CD8-positive, alpha-beta memory T cell (primary cell): ENCODE measurements at places on chromosomes 3 and 15.

- H3K27me3 ChIP-seq, result no peaks in the 10 kb centered on the region
- no peak overlapping the region for H3K4me3 ChIP-seq
- DNase-seq, result no peak
- no peak overlapping the region for H3K27ac ChIP-seq
Measured at GRCh38 chr3:17844236-17844635, 101.8 kb upstream of the TBC1D5 start.

GRCh38 chr3:16028604-16029003, 145.9 kb upstream of the GALNT15 start:
- no peaks in the 10 kb centered on the region for H3K4me1 ChIP-seq
- no peak overlapping the region for H3K4me3 ChIP-seq
- H3K27ac ChIP-seq, result no peak overlapping the region
- no peak for DNase-seq
- H3K27me3 ChIP-seq, result no peaks in the 10 kb centered on the region

- H3K4me3 ChIP-seq, result no peak overlapping the region
- DNase-seq, result no peak
- no peak overlapping the region for H3K27ac ChIP-seq
- H3K27me3 ChIP-seq, result no peaks in the 10 kb centered on the region
Measured at GRCh38 chr3:106628407-106628806, 748.8 kb upstream of the CCDC54 start.

DNA sequence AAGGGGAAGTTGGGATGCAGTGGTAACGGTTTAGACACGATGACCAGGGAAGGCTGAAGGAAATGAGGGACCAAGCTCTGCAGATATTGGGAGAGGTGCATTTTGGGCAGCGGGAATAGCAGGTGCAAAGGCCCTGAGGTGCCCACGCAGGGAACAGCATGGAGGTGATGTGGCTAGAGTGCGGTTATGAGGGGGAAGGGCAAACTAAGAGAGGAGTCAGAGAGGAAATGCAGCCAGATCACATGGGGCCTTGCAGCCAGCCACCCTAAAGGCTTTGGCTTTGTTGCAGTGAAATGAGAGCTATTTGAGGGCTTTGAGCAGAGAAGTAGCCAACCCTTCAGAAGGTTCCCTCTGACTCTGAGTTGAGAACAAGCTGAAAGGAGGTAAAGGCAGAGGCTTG, 2.6 kb downstream of the SPATA12 start:
- DNase-seq, result no peak
- no peak overlapping the region for H3K4me3 ChIP-seq
- H3K27ac ChIP-seq, result no peak overlapping the region
- no peaks in the 10 kb centered on the region for H3K4me1 ChIP-seq
